Fibroblast of upper back skin (primary cell): ENCODE measurements at places on chromosomes 5 and 9.
A peak's percentile ranks its signal among the peaks of the same experiment; 100 is the strongest.

DNA sequence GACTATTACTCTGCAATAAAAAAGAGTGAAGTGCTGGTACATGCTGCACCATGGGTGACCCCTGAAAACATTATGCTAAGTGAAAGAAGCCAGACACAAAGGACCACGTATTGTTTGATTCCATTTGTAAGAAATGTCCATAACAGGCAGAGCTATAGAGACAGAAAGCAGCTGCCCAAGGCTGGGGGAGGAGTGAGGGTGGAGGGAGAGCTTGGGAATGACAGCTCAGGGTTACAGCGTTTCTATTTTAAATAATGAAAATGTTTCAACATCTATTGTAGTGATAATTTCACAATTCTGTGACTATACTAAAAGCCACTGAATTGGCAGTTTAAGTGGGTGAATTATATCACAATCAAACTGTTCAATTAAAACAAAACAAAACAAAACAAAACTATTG is 81.7 kb downstream of the MYO10 start:
- no peak for DNase-seq

- peak; percentile 73 for DNase-seq
Measured at GRCh38 chr9:88388203-88388885, at the start of gene SPIN1. TSS of gene SPIN1 (plus strand) at chr9:88388444. CDS start at chr9:88426540, 38,096 bp downstream.

GRCh38 chr5:168088410-168089173 is 202.9 kb upstream of the WWC1 start:
- no peak for DNase-seq

DNA sequence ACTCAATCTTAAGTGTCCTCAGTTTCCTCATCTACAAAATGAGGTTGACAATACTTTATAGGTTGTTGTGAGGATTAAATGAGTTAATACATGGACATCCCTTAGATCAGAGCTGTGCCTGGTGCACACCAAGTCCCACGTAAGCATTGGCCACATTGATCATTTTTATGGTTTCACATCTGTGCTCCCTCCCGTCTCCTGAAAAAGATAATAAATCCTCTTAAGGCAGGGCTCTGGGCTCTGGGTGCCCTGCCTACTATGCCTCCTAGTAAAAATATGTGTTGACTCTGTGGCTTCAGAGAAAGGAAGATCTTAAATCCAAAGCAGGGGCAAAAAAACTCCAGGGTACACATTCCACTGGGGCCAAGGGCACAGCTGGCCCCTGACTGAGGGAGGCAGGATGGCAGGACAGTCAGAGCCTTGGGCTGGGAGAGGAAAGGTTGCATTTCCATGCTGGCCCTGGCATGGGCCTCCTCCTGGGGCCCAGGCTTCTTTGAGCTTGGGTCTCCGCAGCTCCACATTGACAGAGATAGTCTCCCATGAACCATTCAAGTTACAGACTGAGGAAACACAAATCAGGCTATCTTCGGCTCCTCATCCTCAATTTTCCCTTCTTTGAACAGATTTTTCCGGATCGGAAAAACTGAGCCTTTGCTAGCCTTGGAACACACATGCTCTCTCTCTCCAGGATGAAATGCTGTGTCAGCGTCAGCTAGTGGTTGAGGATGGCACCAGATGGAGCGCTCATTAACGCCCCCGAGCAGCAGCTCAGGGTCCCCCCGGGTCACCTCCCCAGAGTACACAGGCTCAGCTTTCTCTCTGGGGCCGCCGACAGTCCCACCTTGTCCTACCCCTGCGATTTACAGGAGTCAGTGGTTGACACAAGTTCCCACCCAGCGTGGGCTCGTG is 22.4 kb upstream of the KIF12 start:
- no peak for DNase-seq

DNA sequence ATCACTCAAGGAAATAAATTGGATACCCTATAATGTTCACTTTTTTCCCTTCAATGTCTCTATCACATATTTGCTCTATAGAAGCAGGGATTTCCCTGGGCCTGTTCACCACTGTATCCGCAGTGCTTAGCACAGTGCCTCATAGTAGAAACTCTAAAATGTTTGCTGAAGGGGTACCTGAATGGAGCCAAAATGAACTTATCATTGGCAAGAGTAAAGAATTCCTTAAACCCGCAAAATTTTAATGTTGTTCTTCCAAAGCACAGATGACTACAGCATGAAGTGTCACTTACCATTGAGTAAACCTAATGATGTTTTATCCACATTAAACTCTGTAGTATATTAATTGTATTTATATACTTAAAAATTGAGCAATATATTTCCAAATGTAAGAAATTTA is 96.1 kb downstream of the JAKMIP2 start:
- no peak for DNase-seq

- no peak for DNase-seq
Measured at GRCh38 chr9:95953986-95954385, 78.5 kb downstream of the ERCC6L2 start.

DNA sequence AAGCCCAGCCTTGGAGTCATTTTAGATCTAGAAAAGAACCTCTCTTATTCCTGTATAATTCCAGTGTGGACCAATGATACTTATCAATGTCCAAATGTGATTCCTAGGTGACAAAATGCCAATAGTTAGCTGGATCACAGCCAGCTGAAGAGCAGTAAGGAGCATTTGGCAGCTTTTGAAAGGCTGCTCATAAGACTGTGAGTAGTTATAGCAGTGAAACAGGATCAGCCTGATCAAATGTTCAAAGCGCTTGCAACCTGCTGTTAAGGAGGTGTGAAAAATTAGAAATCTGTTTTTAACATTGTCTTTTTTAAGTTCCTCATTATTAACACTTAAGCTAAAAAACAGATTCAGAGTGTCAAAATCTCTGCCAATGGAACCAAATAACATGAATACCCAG is 85.1 kb downstream of the SSBP2 start:
- no peak for DNase-seq

DNA sequence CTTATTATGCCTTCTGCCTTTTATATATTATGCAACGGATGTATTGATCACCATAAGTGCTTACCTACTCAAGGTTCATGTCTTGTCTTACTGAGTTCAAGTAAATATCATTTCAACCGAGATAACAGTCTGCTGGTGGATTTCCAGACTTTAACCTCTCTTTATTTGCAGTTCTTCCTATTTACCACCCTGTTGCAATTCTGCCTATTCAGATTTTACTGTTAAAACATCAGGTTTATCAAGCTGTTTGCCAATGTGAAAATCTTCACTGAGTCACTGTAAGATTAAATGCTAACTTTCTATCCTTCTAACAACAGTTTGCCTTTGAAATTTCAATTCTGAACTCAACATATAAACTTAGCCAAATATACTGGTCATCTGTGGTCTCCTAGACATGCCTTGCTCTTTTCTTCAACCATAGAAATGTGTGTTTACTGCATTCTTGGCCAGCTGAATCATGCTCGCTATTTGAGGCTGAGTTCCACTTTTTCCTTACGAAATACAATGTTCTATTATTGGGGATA is 471.7 kb upstream of the RORB start:
- DNase-seq, result peak; percentile 24

GRCh38 chr9:134294153-134295071 is 31.8 kb upstream of the RXRA start:
- DNase-seq, result peak; percentile 19

- DNase-seq, result no peak
Measured at GRCh38 chr5:113654828-113655227, 141.3 kb downstream of the YTHDC2 start.

GRCh38 chr5:45279109-45279508 is 417.1 kb downstream of the HCN1 start:
- DNase-seq, result no peak

DNA sequence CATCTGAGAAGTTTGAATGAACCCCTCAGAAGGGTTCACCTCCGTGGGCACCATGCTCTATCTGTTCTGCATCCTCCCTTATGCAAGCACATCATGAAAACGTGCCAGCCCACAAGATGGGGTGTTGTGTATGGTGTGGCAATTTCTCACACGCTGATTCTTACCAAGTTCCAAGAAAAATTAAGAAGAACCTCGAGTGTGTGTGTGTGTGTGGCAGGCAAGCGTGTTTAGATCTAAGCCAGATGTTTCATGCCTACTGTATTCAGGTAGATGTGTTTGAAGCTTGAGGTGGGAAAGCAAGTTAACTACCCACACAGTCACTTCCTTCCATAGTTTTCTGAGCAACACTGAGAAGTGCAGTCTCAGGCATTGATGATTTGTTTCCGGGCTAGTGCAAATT is 77.7 kb upstream of the GNA14 start:
- no peak for DNase-seq

GRCh38 chr5:53893626-53894025 is 333.2 kb downstream of the NDUFS4 start:
- no peak for DNase-seq

DNA sequence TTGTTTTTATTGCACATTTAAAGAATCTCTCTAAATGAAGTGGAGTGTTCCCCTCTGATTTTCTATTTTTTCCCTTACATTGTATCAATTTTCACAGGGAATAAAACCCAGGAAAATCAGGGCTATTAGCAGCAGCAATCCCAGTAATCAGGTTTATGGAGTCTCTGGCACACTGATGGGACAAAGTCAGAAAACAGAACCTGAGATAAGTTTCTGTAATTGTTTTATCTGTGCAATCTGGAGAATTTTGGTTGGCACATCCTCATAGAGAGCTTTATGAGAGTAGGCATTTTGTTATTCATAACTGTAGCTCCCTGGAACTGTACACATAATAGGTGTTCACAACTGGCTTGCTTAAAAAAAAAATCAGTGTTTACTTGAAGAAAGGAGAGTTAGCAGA is 96.9 kb upstream of the IL6ST start:
- no peak for DNase-seq

DNA sequence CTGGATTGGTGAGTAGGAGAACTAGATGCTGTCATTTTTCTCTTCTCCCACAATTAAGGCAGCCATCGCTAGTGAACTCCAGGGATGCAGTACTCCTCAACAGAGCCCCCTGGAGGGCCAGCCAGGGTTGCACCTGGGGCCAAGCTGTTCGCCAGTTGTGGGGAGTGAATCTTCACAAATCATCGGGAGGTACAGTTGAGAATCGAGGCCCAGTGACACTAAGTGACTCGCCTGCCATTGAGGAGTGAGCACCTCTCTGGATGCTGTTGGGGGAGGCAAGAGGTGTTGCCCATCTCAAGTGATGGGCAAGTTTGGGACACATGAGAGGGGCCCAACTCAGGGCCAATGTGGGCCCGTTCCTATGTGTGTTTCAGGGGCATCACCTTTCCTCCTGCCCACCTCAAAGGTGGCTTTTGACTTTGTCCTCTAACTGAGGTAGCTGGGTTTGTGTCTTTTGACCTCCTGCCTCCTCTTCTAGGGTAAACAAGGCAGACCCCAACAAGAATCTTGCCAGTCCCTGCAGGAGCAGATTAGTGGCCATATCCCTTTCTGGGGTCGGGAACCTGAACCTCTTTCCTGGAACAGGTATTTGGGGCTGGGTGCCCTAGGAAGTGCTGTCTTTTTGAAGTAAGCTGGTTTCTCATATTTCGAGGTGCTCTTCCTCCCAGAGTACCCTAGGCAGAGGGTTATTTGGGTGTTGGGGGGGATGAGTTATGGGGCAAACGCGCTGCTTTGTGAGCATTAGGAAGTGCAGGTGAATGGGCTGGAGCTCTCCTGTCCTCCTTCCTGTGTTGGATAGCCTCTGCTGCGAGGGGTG is 181.2 kb downstream of the MACROH2A1 start:
- no peak for DNase-seq

DNA sequence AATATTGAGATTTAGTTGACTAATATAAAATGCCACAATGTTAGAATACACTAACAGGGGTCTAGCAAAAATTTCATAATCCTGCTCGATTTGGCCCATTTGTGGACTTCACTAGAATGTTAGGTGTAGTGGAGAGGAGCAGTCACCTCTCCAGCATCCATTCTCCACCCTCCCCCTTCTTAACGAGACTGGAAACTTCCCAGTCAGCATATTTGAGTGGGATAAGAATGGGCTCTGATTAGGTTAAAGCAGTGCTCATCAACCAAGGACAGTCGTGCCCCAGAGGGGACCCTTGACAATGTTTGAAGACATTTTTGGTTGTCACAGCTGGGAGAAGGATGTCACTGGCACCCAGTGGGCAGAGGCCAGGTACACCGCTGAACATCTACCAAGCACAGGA is 46.7 kb downstream of the FANCC start:
- DNase-seq, result no peak

DNA sequence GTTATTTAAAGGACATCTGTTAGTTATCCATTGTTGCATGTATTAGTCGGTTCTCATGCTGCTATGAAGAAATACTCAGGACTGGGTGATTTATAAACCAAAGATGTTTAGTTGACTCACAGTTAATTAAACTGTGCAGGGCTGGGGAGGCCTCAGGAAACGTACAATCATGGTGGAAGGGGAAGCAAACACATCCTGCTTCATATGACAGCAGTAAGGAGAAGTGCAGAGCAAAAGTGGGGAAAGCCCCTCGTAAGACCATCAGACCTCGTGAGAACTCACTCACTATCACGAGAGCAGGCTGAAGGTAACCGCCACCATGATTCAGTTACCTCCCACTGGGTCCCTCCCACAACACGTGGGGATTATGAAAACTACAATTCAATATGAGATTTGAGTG is 2064.1 kb downstream of the MAT2B start:
- no peak for DNase-seq

- peak; percentile 1 for DNase-seq
Measured at GRCh38 chr5:108503986-108504385, 122.1 kb upstream of the FBXL17 start.

- no peak for DNase-seq
Measured at GRCh38 chr5:10275991-10276390, 25.9 kb downstream of the CCT5 start.

DNA sequence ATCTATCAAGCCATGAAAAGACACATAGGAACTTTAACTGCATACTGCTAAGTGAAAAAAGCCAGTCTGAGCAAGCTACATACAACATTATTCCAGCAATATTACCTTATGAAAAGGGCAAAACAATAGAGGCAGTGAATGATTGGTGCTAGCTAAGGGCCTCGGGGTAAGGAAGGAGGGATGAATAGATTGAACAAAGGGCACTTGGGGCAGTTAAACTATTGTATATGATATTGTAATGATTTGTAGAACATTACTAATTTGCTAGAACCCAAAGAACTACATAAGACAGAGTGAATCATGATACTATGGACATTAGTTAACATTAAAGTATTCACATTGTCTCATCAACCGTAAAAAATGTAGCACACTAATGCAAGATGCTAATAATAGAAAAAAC is 218.3 kb downstream of the FBXO4 start:
- DNase-seq, result no peak

- DNase-seq, result no peak
Measured at GRCh38 chr9:3735251-3735650, 209.4 kb upstream of the RFX3 start.

DNA sequence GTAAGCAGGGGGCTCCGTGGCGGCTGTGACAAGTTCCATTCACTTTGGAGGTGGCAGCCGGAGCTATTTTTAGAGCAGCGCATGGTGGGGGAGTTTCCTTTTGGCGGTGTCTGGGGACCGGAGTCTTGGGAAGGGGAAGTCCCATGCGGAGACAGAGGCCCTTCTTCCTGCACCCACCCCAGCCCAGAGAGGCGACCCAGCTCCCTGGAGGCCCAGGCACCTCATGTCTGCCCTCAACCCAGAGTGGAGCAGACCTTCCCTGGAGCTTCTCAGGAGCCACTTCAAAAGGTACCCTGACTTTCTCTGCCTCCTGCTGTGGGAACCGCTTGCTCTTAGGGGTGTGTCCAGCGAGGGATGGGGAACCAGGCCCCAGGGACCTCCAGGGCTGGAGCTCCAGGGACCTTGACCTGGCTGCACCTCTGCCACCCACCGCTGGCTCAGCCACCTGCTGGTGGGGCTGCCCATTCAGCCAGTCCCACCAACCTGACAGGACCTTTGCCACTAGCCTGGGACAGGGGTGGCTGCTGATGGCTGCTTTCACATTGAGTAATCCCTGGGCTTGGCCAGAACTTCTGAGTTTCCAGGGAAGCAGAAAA is 34.1 kb downstream of the NEK6 start:
- no peak for DNase-seq
